ENCODE measurements at places on chromosomes 12 and 14. TPM values are rescaled to one million over a fixed set of nuclear protein-coding genes. Genes with fewer than 3 reads are reported as not detected.

- DNase-seq, result no peak
Observed at GRCh38 chr12:59472273-59472672, 123.6 kb upstream of the SLC16A7 start.

DNA sequence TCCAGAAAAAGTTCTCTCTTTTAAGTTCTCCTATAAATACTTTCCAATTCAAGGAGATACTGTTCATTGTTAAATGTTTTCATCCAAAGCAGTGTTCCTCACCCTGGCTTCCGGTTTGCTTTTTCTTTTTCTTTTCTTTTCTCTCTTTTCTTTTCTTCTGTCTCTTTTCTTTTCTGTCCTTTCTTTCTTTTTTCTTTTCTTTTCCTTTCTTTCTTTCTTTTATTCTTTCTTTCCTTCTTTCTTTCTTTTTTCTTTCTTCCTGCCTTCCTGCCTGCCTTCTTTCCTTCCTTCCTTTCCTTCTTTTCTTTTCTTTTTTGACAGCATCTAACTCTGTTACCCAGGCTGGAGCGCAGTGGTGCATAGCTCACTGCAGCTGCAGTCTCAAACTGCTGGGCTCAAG lies 75.8 kb downstream of the PPM1A start:
- DNase-seq, result no peak

- no peak for DNase-seq
Observed at GRCh38 chr12:114500775-114501473, 95.0 kb upstream of the TBX5 start.

Gene SSTR1
- total RNA-seq, result not detected

GRCh38 chr14:23344481-23344880 lies 8.2 kb downstream of the SLC22A17 start:
- DNase-seq, result no peak

- DNase-seq, result no peak
Observed at GRCh38 chr14:88255196-88255595, 67.9 kb downstream of the KCNK10 start.

Gene FGF6
- not detected for total RNA-seq

GRCh38 chr12:24226745-24227350 lies 277.4 kb upstream of the SOX5 start:
- DNase-seq, result no peak

DNA sequence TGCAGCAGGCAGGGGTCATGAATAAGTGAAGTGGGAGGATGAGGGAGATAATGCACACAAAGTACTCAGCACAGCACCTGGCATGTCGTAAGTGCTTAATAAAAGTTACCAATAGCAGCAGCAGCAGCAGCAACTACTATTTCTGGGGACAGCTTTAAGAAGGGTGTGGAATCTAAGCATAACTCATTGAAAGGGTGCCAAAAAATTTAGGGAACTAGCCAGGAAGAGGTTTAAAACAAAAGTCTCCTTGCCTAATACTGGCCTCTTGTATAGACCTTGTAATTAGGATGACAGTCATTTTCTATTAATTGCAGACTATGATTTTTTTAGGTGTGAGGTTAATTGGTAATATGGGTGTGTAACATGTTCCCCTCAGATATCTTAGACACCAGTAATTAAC lies 179.9 kb downstream of the PTPN11 start:
- DNase-seq, result no peak

DNA sequence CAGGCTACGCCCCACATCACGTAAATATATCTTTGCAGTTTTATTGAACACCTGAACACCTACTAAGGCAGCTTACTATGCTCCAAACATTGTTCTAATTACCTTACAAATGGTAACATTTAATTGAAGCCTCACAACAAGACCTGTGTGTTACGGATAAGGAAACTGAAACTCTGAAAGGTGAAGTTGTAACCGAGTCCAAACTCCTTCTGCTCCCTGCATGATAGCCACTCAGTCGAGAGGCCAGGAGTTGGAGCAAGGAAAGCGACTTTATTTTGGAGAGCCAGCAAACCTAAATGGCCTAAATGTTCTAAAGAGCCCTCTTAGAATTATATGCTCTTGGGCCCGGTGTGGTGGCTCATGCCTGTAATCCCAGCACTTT lies 12.6 kb upstream of the TRPV4 start:
- DNase-seq, result no peak
